ENCODE measurements at places on chromosomes 5 and 9.

DNA sequence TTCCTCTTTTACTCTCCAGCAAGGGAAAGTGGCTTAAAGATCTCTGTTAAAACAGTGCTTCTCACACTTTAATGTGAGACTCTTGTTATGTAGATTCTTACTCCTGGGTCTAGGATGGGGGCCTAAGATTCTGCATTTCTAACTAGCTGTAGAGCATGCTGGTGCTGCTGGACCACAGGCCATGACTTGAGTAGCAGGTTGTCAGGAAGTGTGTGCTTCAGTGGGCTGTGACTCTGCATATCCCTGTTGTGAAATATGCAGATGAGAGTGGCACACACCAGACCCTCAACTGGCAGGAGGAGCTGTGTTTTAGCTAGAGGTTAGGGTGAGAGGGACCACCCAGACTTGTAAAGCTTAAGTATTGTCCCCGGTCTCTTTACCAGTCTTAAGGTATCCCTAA is 191.1 kb upstream of the DMRT1 start:
- no peak for DNase-seq

DNA sequence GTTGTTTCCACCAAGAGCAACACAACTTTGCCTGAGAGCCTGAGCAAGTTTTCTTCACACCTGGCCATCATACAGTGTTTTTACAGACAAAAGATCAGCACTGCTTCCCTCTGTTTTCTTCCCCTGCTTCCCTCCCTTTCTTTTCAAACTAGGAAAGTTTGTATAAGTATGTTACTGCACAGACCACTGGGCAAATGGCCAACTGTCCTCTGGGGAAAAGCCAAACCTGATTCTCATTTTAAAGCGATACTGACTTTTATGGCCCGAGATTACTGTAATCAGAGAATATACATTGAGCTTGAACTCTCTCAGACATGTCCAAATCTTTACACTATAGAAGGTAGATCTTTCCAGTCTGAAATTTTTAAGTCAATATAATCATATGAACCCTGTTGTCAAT is 415.0 kb downstream of the NFIB start:
- no peak for DNase-seq

- DNase-seq: no peak
Observed at GRCh38 chr9:113798062-113799030, 77.8 kb upstream of the ZNF618 start.

DNA sequence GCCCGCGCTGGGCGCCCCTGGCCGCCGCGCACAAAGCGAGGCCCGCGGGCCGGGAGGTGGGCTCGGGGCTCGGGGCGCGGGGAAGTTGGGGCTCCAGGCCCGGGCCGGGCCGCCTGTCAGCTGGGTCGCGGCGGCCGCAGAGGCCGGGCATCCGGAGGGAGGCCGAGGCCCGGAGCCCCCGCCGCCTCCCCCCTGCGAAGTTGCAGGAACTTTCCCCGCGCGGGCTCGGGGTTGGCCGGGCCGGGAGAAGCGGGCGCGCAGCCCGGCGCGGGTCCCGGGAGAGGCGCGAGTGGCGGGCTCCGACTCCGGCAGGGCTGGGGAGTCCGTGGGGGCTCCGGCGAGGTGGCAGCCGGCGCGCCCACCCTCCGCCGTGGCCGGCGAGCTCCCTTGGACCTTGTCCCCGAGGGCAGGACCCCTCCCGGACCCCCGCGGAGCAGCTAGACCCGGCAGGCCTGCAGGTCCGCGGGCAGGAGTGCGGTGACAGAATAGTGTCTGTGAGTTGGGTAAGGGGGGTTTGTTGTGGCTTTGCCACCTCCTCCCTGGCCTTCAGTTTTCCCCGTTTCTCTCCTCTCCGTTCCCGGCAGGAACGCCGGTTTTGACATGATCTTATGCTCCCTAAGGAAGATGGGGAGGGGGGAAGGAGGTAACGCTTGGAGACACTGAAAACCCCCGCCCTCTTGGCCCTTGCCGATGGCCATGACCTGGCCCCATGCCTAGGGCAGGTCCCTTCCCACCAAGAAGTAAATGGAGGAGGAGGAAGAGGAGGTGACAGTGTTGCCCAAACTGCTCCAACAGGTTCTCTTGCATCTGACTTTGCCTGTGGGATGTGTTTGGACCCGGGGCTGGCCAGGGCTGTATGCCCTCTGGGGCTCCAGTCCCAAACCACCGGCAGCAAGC is 942 bp downstream of the PHF2 start:
- peak; percentile 38 for DNase-seq

- DNase-seq: no peak
Observed at GRCh38 chr9:37172557-37172956, 52.2 kb downstream of the ZCCHC7 start.

DNA sequence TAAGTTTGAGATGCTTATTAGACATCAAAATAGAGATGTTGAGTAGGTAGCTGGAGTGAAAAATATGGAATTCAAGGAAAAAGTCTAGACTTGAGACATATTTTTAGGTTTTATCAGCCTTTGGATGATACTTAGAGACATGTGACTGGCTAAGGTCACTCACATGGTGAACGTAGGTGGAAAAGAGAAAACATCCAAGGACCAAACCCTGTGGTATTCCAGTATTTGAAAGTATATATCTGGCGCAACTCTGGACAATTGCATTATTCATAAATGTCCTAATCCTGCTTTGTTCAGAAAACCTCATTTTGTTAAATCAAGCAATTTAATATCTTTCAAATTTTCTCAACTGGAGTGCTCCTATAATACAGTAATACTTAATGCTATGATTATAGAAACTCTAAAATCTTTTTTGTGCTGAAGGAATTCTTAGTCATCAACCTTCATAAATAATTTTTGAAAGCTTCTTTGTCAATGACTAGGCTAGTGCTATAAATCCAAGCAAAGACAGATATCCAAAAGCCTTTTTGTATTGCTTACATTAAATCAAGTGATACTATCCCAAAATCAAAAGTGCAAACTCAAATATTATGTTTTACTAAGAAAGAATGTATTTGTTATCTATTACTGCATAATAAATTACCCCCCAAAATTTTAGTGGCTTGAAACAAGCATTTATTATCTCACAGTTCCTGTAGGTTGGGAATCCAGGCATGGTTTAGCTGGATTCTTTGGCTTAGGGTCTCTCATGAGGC is 452.0 kb downstream of the ENC1 start:
- DNase-seq: no peak

GRCh38 chr5:177445917-177446199 is 756 bp upstream of the PRR7 start:
- DNase-seq: no peak

DNA sequence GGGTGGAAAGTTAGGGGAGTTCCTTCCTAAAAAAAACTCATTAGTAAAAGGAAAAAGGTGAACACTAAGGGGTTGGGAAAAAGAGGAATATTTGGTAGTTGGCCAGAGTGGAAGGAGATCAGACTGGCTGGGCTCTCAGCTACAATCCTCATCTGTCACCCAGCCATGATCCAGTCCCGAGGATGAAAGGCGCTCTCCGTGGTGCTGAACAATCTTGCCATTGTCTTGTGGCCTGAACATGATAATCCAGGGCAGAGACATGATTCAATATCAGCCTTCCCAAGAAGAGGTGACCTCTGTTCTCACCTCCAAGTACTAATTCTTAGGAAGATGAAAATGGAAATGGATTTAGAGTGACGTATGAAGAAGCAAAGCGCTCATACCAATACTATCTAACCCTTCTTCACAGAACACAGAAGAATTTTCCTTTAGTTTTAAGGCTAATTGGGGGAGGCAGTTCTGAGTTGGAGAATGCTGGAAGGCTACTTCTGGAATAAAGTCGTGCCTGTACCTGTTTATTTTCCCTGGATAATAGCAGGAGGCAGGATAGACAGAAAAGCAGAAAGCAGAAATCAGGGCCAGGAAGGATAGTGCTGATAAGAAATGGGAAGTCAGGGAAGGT is 36.6 kb upstream of the MYORG start:
- no peak for DNase-seq

- no peak for DNase-seq
Observed at GRCh38 chr5:155258161-155258560, 244.6 kb downstream of the KIF4B start.

- DNase-seq: peak; percentile 7
Observed at GRCh38 chr5:143314659-143315058, 88.8 kb downstream of the NR3C1 start.

DNA sequence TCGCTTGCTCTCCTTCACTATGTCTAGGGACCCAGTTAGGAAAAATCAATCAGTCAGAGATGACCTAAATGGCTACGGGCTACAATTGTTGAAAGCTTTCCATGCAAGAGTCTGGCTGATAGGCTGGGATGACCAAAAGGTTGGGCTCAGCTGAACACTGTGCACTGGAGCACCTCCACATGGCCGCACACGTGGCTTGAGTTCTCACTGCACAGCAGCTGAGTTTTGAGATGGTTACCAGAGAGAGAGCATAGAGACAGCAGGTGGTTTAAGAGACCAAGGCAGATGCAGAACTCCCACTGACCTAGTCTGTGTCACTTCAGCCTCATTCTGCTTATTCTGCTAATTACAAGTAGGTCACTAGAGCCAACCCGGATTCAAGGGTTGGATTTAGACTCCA is 2354.8 kb upstream of the C9orf72 start:
- DNase-seq: no peak

- DNase-seq: peak; percentile 61
Observed at GRCh38 chr9:77977210-77977611, 54.4 kb downstream of the GNAQ start.

DNA sequence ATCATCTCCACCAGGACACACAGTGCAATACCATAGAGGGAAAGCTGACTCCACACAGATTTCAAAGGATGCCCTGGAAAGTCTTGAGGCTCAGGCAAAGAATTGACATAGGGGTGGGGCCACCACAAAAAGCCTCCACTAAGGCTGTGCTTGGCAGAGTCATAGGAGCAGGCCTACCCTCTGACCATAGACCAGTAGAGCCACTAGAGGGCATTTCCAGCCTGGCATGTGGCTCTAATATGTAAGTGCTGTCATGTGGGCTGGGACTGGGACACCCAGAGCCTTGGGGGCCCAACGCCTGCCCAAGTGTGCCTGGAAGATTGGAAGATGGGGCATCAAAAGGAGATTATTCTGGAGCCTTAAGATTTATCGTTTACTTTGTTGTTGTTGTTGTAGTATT is 726.0 kb downstream of the DNAH5 start:
- DNase-seq: peak; percentile 14

DNA sequence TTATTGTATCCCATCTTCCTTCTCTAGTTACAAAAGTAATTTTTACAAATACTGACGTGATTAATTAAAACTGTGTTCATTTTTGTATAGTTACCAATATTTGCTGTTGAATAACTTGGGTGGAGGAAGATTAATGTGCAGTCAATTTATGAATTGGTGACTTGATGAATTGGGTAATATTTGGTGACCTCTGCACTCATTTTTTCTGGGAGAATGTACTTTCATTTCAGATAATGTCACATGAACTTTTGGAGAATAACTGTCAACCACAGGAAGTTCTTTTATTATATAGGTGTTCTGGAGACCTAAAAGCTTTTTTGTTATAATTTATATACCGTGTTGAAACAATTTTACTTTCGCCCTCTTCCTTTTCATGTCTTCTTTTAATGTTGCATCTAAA is 26.4 kb upstream of the FKTN start:
- no peak for DNase-seq

DNA sequence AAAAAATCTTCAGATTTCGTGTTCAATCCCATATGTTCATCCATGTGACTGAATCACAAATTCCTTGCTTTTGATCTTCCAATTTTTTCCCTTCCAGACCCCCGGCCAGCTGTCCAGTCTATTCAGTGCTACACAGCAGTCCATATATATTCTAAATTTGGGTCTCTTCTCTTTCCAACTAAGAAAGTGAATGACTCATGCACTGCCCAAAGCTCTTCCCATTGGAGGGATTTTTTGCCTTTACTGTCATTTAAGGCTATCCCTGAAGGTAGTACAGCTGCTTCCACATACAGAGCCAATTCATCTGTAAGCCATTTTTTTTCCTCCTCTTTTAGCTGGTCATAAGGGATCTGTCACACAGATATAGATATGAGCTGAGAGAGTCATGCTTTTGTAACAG is 478.3 kb downstream of the DMRT2 start:
- no peak for DNase-seq

GRCh38 chr5:132662925-132663770 is 5.2 kb downstream of the IL13 start:
- DNase-seq: no peak

DNA sequence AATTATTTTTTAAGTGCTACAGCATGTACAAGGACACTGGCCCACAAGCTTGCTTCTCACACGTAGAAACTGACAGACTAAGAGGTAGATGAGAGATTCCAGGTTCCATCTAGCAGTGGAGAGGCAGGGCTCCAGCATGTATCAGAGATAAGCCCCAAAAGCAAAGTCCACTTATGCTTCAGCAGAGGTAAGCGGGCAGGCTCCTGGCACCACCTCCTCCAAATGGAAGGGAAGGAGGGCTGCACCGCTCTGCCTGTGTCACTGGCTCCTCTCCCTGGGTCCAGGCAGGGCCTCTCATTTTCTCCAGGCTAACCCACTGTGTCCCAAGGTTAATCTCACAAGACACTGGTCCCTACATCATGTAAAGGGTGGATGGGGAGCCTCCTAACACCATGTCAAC is 15.9 kb downstream of the GRHPR start:
- no peak for DNase-seq

GRCh38 chr5:98214240-98215051 is 559.0 kb upstream of the RGMB start:
- DNase-seq: no peak

- DNase-seq: no peak
Observed at GRCh38 chr9:117733465-117733864, 29.3 kb downstream of the TLR4 start.

- no peak for DNase-seq
Observed at GRCh38 chr5:141398608-141399007, 861 bp downstream of the PCDHGB5 start.

DNA sequence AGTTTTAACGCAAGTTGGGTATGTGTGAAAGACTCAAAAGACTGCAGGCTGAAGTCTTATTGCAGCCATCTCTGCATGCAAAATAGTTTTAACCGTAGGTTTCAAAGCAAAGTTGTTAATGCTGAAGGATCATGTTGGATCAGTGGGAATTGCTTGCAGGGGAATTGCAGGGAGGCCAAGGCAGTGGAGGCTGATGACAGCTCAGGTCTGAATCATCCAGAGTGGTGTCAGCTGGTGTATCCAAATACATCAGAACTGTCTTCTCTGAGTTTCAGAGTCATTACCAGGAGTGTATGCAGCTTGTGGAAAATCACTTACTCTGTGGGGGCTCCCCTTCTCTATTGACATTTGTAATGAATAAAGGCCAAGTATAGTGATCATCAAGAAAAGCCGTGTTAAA is 435.7 kb downstream of the SH3GL2 start:
- no peak for DNase-seq

- no peak for DNase-seq
Observed at GRCh38 chr9:76799473-76799872, 35.2 kb downstream of the PCA3 start.

DNA sequence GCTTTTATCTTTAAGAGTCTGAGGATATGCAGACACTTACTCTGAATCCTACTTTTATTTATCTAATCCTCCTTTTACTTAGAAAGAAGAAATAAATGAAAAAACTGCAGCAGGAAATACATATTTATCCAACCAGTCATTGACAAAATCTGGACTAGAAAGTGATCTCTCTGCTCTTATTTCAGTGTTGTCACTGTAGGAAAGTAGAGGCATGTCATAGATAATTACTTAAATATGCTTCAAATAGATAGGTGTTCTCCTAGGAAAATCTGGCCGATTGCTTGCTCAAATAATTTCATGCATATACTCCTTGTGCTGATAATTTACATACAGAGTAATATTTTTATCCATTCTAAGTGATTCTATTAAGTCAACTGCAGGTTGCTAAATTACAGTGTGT is 2001.9 kb upstream of the C9orf72 start:
- DNase-seq: no peak

Data from H54 (cell line).